ENCODE measurements at places on chromosomes 2 and 18. TPM values are rescaled to one million over a fixed set of nuclear protein-coding genes. Genes with fewer than 3 reads are reported as not detected.

IWS1 gene
- 35.4 TPM for total RNA-seq

ZNF236 gene
- 14.2 TPM for total RNA-seq

PARD3B gene
- total RNA-seq, result 48.1 TPM

IL1R2 gene
- total RNA-seq, result 27.0 TPM

DUSP19 gene
- 9.1 TPM for total RNA-seq

KIAA1328 gene
- 11.7 TPM for total RNA-seq

GRB14 gene
- total RNA-seq, result 6.2 TPM

TRIM54 gene
- 0.32 TPM for total RNA-seq

MAP2 gene
- 10.5 TPM for total RNA-seq

GALR1 gene
- total RNA-seq, result 0.05 TPM

REG3G gene
- total RNA-seq, result not detected

ST8SIA3 gene
- not detected for total RNA-seq

GPR17 gene
- total RNA-seq, result 0.10 TPM

SAG gene
- not detected for total RNA-seq

GPR45 gene
- total RNA-seq, result not detected

DNAJC5G gene
- 1.0 TPM for total RNA-seq

XDH gene
- not detected for total RNA-seq

ITGAV gene
- 104 TPM for total RNA-seq

MOB1A gene
- total RNA-seq, result 101 TPM

RND3 gene
- 67.5 TPM for total RNA-seq

EGR4 gene
- not detected for total RNA-seq

Measured in posterior vena cava (tissue), 2 donors.